ENCODE measurements at places on chromosomes 2 and 18.
A peak's percentile ranks its signal among the peaks of the same experiment; 100 is the strongest.

DNA sequence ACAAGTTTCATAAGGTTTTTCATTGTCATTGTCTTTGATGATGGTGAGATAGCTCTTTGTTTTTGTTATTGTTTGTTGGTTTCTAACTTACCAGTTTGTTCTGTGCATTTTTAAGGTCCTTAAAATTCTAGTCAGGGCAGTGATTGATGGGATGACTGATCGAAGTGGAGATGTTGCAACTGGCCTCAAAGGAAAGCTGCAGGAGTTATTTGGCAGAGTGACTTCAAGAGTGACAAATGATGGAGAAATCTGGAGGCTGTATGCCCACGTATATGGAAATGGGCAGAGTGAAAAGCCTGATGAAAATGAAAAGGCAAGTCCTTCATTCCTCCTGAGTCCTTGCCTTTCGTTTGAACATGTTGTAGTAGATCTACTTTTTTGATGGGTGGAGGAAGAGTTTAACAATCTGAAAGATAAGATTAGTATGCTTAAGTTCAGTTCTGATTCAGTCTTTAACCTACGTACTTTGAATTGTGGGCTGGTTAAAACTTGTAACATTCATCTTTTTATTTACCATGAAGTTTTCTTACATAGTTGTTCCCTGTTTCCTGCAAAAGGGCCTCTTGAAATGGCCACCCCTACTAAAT lies 135.8 kb upstream of the LTBP1 start:
- DNase-seq = no peak

- peak; percentile 71 for DNase-seq
These were observed 56.1 kb downstream of the SF3B1 start for GRCh38 chr2:197378494-197379307.

GRCh38 chr2:189574793-189575475 lies 5.7 kb downstream of the SLC40A1 start:
- DNase-seq = no peak

DNA sequence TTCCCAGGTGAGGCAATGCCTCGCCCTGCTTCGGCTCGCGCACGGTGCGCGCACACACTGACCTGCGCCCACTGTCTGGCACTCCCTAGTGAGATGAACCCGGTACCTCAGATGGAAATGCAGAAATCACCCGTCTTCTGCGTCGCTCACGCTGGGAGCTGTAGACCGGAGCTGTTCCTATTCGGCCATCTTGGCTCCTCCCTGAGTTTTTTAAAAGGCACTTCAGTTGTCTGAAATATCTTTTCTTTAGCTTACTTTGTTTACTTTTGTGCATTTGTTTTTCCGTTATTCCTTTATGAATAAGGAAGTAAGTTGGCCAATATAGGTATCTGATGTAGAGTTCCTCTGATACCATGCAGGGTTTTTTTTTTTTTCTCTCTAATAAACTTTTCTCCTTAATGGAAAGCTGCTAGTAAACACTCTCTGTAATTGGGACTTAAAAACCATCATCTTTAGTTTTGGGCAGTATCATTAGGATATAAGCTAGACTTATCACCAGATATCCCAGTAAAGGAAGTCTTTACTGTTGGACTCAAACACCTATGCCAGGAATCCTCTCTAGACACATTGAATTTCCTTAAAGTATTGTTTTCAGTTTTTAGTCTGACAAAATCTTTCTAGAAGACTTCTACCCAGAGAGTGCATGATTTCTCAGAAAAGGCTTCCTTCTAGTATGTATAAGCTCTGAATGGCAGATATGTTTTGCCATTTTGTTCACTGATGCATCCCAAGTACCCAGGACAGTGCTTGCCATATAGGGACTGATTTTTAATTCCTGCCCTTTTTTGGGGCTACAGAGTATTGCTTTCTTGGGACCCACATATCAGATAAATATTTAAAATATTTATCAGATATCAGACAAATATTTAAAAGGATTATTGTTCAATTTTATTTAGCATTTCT lies 35.8 kb upstream of the DYSF start:
- peak; percentile 56 for DNase-seq

GRCh38 chr2:42810971-42811811 lies 18.8 kb upstream of the HAAO start:
- DNase-seq = peak; percentile 71

GRCh38 chr2:108593547-108594098 lies 59.4 kb downstream of the LIMS1 start:
- no peak for DNase-seq

DNA sequence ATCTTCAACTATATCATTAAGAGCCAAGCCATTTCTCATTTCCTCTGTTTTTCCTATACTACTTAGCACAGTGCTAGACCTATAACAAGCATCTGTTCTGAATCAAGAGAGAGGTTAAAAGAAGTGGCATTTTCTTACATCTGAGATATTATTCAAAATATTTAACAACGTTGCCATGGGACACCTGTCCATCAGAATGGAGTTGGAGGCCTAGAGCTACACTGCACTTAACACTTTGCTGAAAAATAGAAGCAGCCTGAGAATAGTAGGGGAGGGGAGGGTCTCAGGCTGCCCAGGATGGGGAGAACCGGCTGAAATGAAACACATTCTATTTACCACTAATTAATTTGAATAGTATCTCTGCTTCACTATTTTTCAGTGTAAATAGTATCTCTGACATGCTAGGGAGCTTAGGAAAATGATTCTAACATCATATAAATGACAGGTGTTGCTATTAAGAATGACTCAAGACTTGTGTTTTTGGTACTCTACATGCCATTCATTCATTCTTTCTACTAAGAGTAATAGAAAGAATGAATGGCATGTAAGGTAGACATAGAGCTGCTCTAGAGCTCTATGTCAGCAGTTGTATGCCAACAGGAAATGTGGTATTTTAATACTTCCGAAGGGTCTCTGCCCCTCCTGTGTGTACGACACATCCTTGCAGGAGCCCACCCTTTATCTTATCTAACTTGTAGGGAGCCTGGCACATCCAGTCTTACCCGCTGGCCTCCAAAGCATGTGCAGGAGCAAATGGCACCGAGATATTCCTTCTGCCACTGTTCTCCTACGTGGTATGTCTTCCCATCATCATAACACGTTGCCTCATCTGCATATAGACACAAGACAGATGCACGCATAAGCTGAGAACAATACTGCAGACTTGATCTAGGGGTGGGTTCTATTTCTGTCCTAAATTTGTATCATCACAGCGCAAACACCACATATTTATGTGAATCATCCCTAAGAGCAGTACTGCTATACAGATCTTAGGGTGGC lies 52.6 kb downstream of the ATIC start:
- DNase-seq = no peak

GRCh38 chr18:46716827-46717226 lies 40.0 kb downstream of the ST8SIA5 start:
- DNase-seq = no peak

GRCh38 chr2:174925046-174925784 lies 80.0 kb downstream of the CHN1 start:
- DNase-seq = no peak

DNA sequence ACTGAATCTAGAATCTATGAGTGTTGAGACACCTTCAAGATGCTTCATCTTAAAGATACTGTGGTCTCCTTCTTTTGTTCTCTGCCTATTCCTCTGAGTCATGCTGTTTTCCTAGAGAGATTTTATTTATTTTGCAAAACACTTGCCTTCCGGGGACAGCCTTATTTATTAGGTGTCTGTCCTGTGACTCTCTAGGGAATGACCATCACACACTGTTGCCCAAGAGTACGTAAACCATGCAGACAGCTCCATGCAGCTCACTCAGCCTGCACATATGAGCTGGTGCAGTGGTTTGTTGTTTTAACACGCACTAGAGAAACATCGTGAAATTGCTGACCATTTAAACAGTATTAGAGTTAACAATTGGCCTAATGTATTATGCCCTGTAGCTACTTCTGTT lies 12.4 kb upstream of the ADCYAP1 start:
- DNase-seq = no peak

GRCh38 chr2:164562666-164563065 lies 58.6 kb downstream of the GRB14 start:
- no peak for DNase-seq

GRCh38 chr2:178008636-178009289 lies 63.8 kb downstream of the PDE11A start:
- DNase-seq = peak; percentile 6

DNA sequence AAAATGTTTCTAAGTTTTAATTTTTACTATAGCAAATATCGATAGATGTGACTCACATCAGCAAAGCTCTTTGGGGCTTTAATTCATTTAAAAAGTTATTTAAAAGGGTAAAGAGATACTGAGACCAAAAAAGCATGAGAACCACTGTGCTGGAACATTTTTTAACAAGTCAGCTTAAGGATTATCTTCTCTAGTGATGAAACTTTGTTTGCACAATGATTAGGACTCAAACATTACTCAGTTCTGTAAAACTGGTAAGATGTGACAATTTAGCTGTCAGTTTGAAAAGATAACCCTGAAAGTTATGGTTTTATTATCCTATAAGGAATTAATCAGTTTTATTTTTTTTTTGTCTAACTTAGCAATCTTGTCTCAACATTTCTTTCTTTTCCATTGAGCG lies 301.4 kb downstream of the TSN start:
- no peak for DNase-seq

DNA sequence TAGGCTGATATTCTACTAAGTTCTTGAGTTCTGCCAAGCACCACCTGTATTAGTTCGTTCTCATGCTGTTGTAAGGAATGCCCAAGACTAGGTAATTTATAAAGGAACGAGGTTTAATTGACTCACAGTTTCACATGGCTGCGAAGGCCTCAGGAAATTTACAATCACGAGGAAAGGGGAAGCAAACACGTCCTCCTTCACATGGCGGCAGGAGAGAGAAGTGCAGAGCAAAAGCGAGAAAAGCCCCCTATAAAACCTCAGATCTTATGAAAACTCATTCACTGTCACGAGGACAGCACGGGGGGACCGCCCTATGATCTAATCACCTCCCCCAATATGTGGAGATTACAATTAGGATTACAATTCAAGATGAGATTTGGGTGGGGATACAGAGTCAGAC lies 47.7 kb upstream of the YWHAQ start:
- DNase-seq = no peak

GRCh38 chr2:200138391-200139124 lies 167.9 kb upstream of the SPATS2L start:
- no peak for DNase-seq

GRCh38 chr18:55124078-55124763 lies 165.0 kb upstream of the CCDC68 start:
- no peak for DNase-seq

- peak; percentile 78 for DNase-seq
These were observed 141.5 kb downstream of the FAM210A start for GRCh38 chr18:13584825-13585224.

DNA sequence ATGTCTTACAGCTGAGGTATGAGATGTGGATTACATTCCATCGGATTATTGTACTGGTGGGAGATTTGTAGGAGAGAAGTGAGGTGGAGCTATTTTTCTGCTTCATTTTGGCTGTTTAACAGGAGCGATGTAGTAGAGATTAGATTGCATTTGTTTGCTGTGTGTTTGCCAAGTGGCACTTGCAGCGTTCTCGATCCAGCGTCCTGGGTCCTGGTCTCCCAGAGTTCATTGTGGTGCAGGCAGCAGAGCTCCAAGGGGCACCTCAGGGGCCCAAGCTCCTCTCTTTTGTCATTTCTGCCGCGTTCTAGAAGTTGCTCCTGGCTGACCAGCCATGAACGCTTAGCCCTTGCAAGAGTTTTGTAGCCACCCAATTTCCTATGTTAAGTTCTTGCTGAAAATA lies 210.1 kb upstream of the APCDD1 start:
- DNase-seq = no peak

DNA sequence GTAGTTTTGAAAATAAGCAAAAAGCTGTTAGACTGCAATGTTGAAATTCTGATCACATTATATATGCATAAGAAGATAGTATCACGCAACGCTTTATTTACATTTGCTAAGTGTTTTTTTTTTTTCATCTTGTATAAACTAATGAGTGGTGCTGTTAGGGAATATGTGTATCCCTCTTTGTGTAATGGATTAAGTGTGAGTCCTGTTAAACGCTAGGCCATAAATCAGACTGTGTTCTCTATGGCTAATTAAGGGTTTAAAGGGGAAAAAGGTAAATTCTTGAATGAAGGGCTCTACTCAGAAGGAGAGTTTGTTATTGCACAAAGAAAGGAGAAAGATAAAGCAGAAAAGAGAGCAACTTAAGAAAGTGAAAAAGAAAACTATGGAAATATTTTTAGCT lies 4.8 kb upstream of the ASXL3 start:
- DNase-seq = no peak

- no peak for DNase-seq
These were observed 57.1 kb downstream of the TRIB2 start for GRCh38 chr2:12773586-12774394.

GRCh38 chr2:239676716-239677452 lies 276.1 kb upstream of the HDAC4 start:
- DNase-seq = no peak

DNA sequence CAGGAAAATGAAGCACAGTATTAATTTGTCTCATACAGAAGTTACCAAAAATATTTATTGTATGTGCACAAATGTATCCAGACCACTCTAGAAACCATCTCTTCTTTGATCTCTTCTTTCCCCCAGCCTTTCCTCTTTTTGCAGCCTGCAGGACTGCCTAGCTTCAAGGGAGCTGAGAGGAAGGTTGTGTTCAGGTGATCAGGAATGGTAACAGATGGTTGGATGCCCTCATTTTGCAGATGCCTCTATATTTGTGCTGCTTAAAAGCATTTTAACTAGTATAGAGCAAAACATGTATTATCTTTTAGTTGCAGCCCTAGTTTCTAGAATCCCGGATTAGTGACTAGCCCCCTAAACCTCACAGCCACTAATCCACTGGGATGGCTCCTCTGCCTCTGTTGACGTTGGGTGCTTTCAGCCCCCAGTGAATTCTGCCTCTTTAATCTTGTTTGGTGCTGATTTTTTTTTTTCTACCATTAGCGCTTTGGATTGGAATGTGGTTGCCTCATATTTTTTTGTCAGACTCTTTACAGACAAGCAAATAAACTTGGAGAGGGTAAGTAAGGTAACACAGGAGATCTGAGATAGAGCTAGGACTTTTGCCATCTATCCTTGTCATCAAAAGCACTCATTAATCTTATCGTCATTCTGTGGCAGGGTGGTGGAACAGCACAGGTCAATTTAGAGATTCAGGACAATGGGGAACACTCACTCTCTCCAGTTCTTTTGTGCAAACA lies 103.8 kb upstream of the NDUFV2 start:
- DNase-seq = no peak

DNA sequence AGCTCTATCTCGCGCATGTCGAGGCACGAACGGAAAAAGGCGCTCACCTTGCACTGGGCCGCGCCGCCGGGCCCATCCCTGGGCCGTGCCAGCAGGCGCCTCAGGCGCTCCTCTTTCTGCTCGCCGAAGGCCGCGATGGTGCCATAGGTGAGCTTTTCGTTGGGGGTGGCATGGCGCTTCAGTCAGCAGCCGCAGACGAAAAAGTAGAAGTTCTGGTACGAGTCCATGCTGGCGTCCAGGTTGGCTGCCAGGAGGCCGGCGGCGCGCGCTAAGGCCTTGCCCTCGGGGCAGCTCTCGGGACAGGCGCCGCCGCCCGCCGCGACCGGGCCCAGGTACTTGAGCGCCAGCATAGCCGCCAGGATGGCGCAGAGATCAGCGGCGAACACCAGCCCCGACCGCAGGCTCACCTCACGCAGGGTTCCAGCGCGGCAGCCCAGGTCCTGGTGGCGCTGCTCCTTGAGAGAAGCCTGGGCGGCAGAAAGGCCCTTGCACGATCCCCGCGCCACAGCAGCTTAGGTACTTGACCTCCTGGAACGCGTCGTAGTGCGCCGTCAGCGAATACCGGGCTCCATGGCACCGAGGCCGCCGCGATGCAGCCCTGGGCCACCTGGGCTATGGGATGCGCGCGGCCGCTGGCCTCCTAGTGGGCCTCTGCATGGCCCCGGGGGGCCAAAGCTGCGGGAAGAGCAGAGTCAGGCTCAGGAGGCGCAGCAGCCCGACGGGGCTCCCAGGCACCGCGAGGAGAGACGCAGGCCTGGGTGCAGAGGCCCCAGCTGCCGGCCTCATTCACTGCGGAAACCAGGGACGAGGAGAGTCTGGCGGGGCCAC lies 12.8 kb downstream of the ALPG start:
- no peak for DNase-seq
